ENCODE measurements at places on chromosomes 2 and 18. TPM values are rescaled to one million over a fixed set of nuclear protein-coding genes. Genes with fewer than 3 reads are reported as not detected.

DNA sequence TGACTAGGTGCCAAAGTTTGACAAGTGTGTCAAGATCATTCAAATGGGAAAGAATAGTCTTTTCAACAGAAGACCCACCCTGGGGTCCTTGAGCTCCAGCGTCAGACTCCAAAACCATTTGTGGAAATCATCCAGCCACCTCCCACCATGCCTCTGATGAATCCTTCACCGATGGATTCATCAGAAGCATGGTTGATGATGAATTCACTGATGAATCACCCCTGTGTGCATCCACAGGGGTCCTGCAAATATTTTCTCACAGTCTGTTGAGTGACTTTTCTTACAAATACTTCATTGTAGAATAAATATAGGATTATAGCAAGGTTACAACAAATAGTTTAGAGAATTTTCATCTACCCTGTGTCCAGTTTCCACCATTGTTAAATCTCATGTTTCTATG lies 4.3 kb downstream of the UGT1A9 start:
- H3K4me3 ChIP-seq = no peak overlapping the region
- H3K27me3 ChIP-seq = peaks cover 19% of the 10 kb centered on the region
- H3K36me3 ChIP-seq = no peaks in the 10 kb centered on the region
- no peaks in the 10 kb centered on the region for H3K4me1 ChIP-seq
- no peak overlapping the region for H3K27ac ChIP-seq

The EDAR gene
- total RNA-seq = 1.4 TPM

DNA sequence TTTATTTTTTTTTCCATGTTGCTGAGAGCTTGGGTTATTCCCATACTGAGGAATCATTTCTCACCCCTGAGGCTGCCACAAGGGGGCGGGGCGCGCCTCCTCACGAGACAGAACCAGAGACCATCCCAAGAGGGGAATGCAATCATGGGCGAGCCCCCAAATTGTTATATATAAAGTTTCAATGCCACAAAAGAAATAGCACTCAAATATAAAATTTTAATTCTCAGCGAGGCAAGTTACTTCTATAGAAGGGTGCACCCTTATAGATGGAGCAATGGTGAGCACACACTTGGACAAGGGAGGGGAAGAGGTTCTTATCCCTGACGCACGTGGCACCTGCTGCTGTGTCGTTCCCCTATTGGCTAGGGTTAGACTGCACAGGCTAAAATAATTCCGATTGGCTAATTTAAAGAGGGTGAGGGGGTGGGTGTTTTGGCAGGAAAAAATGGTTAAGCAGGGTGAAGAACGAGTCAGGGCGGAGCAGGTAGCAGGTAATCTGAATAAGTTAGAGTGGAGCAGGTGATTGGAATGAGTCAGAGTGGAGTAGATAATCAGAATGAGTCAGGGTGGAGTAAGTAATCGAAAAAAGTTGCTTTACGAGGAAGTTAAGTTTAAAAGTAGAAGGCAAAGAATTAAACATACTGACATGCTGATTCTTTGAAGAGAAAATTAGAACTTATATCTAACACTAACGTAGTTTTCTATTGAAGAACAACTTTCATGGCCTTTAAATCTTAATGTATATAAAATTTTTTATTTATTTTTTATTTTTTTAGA lies 177.5 kb downstream of the MTCL1 start:
- H3K27me3 ChIP-seq = no peaks in the 10 kb centered on the region
- H3K27ac ChIP-seq = no peak overlapping the region
- peaks cover 5% of the 10 kb centered on the region for H3K36me3 ChIP-seq

DNA sequence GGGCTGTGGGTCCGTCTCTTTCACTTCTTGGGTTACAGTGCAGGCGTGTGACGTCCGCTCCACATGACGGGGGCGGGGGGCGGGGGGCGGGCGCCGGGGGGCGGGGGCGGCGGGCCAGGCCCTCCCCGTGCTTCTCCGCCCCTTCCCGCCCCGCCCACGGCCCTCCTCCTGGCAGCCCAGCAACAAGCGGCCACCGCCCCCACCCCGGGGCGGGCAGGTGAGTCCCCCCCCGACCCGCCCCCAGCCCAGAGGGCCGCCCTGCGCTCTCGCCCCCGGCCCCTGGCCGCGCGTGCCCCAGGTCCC lies 3.6 kb downstream of the ZNF516 start:
- peaks cover 4% of the 10 kb centered on the region for H3K36me3 ChIP-seq
- peak; percentile 63 for DNase-seq
- H3K4me1 ChIP-seq = peaks cover 45% of the 10 kb centered on the region

DNA sequence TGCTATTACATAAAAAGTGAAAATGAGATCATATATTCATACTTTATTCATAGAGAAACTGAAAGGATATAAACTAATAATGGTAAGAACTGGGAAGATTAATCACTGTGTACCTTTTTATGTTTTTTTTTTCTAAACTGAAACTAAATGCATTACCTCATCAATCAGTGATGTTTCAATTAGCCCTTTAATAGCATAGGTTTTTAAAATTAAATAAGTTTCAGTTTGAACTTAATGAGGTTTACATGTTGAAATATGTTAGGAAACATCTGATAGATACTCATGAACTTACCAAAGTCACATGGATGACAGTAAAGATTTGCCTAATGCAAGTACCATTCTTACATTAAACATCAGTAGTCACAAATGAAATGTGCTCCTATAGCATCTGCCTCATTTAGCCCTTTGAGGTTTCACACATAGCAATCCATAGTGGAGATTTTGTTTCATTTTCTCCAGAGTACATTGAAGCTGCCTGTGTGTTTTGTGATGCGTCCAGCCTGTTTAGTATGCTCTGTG lies 8.9 kb downstream of the MAPRE2 start:
- H3K4me1 ChIP-seq = peaks cover 76% of the 10 kb centered on the region
- H3K36me3 ChIP-seq = peaks cover 3% of the 10 kb centered on the region
- H3K27ac ChIP-seq = peak overlapping the region; percentile 98
- H3K4me3 ChIP-seq = peak overlapping the region; percentile 75

GRCh38 chr2:240921995-240922244 lies 15.8 kb downstream of the CROCC2 start:
- H3K27ac ChIP-seq = no peak overlapping the region
- no peaks in the 10 kb centered on the region for H3K36me3 ChIP-seq
- H3K4me3 ChIP-seq = no peak overlapping the region
- H3K4me1 ChIP-seq = no peaks in the 10 kb centered on the region

The SLC5A7 gene
- not detected for total RNA-seq

DNA sequence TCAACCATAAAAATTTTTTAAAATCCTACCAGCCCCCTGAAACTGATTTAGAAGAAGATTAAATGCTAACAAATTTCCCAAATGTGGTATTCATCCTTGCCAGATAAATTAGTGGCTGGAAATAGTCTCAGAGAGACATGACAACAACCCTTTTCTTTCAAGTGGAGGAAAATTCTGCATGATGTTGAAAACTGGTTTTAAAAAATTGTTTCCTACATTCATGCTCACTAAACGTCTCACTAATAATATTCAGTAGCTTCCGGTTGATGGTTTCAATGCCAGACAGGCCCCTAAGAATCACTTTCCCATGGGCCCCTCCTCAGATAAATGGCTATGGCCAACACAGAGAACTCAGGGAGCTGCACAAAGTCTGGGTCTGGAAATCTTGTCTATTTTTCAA lies 43.2 kb downstream of the NCKAP5 start:
- H3K4me3 ChIP-seq = no peak overlapping the region
- H3K27ac ChIP-seq = no peak overlapping the region
- no peak for DNase-seq

DNA sequence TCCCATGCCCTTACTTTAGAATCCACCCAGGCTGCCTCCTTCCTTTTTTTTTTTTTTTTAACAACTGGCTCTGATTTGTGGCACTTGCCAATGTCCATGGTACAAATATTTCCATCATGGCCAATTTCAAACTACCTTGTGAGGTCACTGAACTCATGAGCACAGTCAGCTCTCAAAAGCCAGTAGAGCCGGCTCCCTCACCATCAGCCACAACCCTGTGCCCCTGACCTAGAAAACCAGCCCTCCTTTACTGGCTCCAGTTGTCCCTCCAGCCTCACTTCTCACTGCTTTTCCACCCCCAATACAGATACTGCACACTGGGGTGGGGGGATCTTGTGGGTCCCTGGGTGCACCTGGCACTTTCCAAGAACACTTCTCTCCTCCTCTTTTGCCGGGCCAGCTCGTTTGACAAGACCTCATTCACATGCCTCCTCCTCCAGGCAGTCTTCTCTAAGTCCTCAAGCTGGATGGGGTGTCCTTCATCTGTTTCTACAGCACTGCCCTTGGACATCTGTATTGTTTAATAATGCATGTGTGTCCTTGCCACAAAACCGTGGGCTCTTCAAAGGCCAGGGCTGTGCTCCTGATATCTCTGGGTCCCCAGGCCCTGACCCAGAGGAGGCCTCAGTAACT lies 35.5 kb downstream of the SDC1 start:
- no peaks in the 10 kb centered on the region for H3K36me3 ChIP-seq
- H3K27ac ChIP-seq = no peak overlapping the region
- DNase-seq = no peak
- no peaks in the 10 kb centered on the region for H3K4me1 ChIP-seq

The NDUFV2 gene
- total RNA-seq = 394 TPM
